ENCODE measurements at places on chromosomes 5 and 9.
A peak's percentile ranks its signal among the peaks of the same experiment; 100 is the strongest.

DNA sequence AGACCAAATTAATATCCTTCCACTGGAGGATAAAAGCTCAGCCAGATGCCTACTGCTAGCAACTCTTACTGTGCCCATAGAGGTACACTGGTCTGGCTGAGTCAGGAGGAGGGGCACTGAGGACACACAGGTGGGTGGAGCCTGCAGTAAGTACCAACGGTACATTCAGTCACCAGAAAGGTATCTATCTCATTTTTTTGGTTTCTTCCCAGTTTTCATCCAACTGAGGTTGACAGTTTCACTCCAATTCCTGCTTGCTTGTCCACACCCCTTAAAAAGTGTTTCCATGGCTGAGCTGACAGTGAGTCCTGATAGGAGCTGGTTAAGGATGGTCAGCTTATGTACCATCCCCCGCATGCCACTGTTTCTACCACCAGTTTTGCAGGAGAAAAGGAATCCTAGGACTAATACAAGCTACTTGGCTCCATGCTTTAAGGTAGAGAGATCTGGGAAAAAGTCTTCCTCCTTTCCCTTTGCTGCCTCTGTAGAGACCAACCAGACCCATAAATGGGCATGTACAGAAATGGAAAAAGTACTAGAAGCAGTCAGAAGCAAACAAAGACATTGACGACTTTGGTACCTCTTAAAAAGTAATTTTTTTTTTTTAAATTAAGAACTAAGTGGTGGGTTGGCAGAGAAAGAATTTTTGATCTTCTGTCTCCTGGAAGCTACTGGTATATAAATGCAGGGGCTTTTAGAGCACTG lies 3.2 kb downstream of the ELL2 start:
- DNase-seq = no peak

DNA sequence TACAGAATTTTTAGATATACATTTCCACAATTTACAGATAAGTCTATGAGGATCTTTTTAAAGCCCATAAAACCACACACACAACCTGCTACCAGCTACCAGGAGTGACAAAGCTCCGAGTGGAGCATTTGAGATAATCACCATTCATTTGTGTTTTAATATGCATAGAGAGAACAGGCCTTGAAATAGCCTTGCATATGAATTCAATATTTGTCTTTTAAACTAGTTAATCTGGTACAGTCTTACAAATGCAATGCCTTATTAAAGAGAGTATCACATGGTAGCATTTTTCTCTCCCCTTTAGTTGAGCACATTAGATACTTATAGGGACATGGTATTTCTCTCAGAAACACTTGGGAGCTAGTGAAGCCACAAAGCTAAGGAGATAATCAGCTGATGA lies 49.1 kb downstream of the SEMA5A start:
- no peak for DNase-seq

- no peak for DNase-seq
These were observed 48.7 kb upstream of the CEMIP2 start for GRCh38 chr9:71816916-71817451.

DNA sequence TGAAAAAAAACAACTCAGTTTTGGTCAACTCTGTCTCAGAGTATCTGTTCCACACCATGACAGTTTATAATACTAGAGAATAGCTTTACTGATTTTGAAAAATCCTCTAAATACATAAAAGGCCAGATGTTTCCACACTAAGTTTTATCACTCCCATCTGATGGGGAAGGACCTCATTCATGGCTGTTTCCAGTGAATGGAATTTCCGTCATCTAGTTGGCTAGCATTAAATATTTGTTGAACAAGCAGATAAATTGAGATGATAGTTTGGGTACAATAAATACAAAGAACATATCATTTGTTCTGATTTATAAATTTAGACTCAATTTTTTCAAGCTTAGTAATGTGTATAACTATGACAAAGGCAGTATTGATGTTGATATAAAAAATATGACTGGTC lies 408.5 kb downstream of the PTPRD start:
- DNase-seq = no peak

DNA sequence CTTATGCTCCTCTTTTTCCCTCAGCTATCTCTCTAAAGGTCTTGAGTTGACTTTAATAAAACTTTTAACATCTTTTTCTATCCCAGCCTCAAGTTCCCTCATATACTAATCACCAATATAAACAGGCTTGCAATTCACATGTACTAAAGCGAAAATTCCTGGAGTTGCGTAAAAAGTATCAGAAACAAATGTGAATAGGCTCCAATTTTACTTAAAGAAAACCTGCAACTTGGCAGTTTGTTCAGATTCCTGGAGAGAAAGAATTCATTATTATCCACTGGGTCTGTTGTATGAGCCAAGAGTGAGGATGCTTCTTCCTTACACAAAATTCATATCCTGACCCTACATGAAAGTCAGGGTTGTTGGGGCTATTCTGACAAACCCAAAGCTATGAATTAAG lies 384.2 kb downstream of the DTWD2 start:
- no peak for DNase-seq

DNA sequence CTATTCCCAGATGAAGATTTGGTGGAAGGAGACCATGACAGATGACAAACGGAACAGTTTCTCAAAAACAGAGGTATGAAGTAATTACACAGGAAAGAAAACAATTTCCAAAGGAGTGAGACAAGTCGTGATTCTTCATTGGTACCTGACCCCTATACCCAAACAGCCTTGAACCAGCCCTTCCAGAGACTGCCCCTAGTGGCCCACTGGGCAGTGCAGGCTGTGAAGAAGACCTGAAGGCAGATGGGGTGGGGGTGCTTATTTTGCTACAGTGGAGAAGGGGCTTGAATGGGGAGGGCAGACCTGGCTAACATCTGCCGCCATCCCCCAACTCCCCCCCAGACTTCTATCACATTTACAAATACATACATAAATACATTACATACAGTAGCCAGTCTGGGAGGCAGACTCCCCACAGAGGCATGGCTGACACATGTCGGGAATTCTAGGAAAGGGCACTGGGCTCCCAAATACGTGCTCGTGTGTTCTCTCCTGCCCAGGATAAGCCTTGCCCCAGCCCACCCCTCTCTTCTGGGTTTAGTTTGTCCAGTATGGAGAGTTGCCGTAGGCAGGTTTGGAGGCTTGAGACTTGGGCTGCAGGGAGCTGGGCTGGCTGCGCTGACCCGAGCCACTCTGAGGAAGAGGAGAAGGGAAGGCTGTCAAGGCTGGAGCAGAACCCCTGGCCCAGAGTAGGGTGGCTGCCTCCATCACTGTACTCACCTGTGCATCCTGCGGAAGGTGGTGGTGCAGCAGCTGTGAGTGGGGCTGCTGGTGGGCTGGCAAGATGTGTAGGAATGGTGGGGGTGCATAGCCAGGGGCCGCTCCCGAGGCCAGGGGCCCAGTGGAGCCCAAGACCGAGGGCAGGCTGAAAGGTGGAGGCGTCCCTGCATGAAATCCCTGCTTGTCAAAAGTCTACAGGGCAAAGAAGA lies 105.3 kb downstream of the UBE2R2 start:
- DNase-seq = no peak

DNA sequence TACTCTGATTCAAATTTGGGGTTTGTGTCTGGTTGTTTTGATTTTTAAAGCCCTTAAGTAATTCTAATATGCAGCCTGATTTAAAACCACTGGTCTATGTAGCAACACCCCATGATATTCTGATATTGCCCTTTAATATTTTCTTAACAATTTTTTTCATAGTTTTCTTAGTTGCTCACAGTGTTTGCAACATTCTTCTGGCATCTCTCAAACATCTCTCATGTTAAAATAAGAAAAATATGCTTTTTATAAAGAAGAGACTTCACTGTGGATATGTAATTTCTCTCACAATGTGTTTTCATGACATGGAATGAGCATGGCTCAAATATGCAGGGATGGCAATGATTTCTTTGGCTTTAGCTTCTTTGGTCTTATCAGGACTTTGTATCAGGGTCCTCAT lies 183.7 kb downstream of the TAF11L14 start:
- DNase-seq = no peak

GRCh38 chr5:120655828-120656435 lies 191.8 kb downstream of the PRR16 start:
- DNase-seq = no peak

- DNase-seq = peak; percentile 51
These were observed 206.6 kb upstream of the RFX3 start for GRCh38 chr9:3732077-3733038.

- no peak for DNase-seq
These were observed 5.9 kb upstream of the CEL start for GRCh38 chr9:133055788-133056420.

GRCh38 chr9:122381206-122381950 lies 10.6 kb downstream of the PTGS1 start:
- DNase-seq = no peak

GRCh38 chr5:156927545-156927944 lies 35.5 kb downstream of the TIMD4 start:
- no peak for DNase-seq

GRCh38 chr5:22708770-22709328 lies 144.3 kb downstream of the CDH12 start:
- no peak for DNase-seq

GRCh38 chr5:16427587-16427986 lies 38.0 kb downstream of the ZNF622 start:
- no peak for DNase-seq

- DNase-seq = no peak
These were observed 90.8 kb downstream of the VAV2 start for GRCh38 chr9:133901184-133901835.

- no peak for DNase-seq
These were observed 8.2 kb upstream of the IRF1 start for GRCh38 chr5:132498686-132499271.

GRCh38 chr5:59597690-59598546 lies 295.6 kb downstream of the PDE4D start:
- no peak for DNase-seq

DNA sequence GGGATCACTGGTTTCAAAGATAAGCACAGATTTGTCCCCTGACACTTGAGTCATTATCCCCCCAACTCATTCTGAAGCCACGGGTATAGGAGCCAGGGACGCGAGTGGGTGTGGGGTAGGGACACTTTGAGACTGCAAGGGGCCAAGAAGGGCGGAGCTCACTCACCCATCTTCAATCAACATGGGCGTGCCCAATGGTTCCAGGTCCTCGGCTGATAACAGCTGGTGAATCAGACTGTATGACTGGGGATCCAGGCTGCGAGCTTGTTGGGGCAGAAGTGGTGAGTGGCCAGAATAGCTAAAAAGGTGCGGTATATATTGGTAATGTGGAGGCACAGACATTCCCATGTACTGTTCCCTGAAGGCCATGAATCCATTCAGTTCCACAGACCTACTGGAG lies 30.7 kb upstream of the NR5A1 start:
- DNase-seq = no peak

DNA sequence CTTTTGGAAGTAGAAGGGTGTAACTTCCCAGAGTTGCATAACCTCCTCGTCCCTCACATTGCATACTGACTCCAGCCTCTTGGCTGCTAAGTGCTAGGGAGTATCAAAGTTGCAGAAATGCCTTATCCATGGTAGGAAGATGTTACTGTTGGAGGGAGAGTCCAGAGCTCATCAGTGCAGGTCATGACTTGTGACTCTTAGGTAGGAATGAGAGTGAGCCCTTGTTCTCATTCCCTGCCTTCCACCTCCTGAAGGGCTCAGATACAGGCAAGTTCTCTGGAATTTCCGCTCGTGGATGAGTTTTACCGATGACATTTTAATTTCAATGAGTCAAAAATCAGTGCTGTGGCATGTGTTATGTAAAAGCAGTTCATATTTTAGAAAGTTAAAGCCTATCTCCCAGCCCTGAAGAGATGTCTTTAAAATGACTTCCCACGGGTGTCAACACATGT lies 17.0 kb downstream of the IRX1 start:
- DNase-seq = no peak

DNA sequence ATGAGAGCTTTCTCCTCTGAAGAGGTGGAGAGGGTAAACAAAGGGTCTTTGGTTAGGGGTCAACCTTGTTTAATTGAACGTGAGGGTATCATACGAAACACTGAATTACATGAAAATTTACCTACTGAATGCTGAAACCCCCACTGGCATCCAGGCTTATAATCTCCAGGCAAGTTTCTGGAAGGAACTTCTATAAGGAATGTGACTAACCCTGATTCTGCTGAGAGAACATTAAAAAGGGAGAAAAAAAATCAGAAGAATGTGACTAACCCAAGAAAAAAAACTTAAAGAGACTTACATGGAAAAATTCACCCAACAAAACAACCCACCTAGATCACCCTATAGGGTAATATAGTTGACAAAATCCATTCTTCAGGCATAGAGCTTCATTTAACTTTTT lies 55.5 kb downstream of the APC start:
- no peak for DNase-seq

- no peak for DNase-seq
These were observed 452.8 kb downstream of the IRX1 start for GRCh38 chr5:4048398-4048797.

DNA sequence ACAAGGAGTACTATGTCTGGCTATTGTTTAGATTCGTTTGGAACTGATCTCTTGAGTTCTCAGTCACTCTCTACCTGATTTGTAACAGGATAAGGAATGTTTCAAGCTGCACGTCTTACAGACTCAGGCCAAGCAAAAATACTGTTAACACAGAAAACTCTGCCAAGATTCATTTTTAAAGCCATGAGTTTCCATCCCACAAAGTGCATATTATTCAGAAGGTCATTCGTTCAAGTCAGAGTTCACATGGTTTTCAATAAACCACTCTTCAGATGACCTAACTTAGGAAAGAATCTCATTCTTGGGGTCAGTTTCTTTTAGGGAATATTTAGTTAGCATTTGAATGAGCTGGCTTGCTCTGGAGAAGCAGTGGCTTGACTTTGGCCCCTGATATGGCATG lies 49.3 kb downstream of the F2R start:
- no peak for DNase-seq

- no peak for DNase-seq
These were observed 47.5 kb downstream of the COL27A1 start for GRCh38 chr9:114202849-114203248.

DNA sequence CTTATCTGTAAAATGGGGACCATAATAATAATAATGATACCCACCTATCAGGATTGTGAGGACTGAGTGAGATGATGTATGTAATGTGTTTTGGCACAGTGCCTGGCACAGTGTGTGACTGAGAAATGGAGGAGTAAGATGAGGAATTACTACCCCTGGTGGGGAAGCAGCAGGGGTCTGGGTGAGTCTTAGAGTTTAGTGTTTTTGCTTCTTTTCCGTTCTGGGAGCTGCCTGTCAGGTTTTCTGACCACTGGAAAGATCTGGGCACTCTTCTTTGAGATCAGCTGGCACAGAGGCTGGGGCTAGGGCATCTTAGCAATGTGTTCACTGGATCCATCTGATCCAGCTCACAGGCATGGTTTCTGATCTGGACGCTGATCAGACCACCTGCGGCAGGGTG lies 8.5 kb downstream of the LCP2 start:
- DNase-seq = no peak

- DNase-seq = no peak
These were observed 21.7 kb upstream of the SPINK7 start for GRCh38 chr5:148290271-148291195.

GRCh38 chr5:39829441-39829840 lies 404.7 kb upstream of the DAB2 start:
- DNase-seq = no peak

- DNase-seq = no peak
These were observed 179.7 kb upstream of the DAB2 start for GRCh38 chr5:39604491-39604890.

Measured in CD4-positive, alpha-beta T cell treated with Interleukin-15 for 4 hours (primary cell).